ENCODE measurements at places on chromosomes 2 and 18. TPM values are rescaled to one million over a fixed set of nuclear protein-coding genes. Genes with fewer than 3 reads are reported as not detected.

The KLHL14 gene
- total RNA-seq, result not detected

The NEU4 gene
- total RNA-seq, result 41.8 TPM

The YIPF4 gene
- total RNA-seq, result 42.7 TPM

The VSNL1 gene
- total RNA-seq, result 3.8 TPM

The ABCG5 gene
- total RNA-seq, result 46.1 TPM

The TYMS gene
- total RNA-seq, result 2.0 TPM

The AQP12B gene
- total RNA-seq, result not detected

The NT5C1B gene
- not detected for total RNA-seq

The SANBR gene
- total RNA-seq, result 2.0 TPM

DNA sequence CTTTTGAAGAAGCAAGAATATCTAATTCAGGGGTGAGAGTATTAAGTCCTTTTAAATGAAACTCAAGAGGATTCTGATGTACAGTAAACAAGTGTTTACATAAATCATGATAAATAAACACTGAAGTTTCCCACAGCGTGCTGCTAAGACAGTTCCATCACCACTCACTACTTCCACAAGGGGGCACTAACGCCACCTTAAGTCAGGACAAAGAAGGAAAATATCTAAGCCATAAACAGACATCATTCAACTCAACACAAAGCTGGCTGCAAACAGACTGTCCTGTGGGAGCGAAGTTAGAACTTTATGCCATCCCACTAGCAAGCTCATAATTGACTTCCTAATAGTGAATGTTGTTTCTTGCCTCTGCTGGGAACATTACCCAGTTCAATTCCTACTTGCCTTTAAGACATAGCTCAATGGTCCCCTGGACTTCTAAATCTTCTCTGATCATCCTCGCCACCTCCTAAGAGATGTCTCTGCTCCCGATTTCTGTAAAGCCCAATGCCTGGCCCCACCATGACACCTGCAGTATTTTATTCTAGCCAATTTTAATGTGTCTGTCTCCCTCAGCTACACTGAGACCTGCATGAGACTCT is 36.5 kb downstream of the MRPL44 start:
- H3K4me1 ChIP-seq, result no peaks in the 10 kb centered on the region
- H3K27me3 ChIP-seq, result no peaks in the 10 kb centered on the region
- no peak overlapping the region for H3K4me3 ChIP-seq
- no peaks in the 10 kb centered on the region for H3K36me3 ChIP-seq

GRCh38 chr2:72561621-72562318 is 264.1 kb downstream of the EXOC6B start:
- no peaks in the 10 kb centered on the region for H3K27me3 ChIP-seq
- no peak overlapping the region for H3K27ac ChIP-seq
- no peak overlapping the region for H3K4me3 ChIP-seq
- no peaks in the 10 kb centered on the region for H3K4me1 ChIP-seq
- no peaks in the 10 kb centered on the region for H3K36me3 ChIP-seq

DNA sequence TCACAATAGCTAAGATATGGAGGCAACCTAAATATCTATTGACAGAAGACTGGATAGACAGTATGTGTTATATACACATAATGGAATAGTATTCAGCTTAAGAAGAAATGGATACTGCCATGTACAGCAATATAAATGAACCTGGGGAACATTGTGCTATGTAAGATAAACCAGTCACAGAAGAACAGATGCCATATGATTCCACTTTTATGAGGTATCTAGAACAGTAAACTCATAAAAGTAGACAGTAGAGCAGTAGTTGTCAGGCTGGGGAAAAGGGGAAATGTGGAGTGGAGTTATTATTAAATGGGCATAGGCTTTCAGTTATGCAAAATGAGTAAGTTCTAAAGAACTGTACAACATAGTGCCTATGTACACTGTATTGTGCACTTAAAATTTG is 1055.7 kb upstream of the TMEFF2 start:
- H3K36me3 ChIP-seq, result no peaks in the 10 kb centered on the region
- no peak overlapping the region for H3K4me3 ChIP-seq
- DNase-seq, result no peak

- DNase-seq, result no peak
- no peaks in the 10 kb centered on the region for H3K27me3 ChIP-seq
- H3K27ac ChIP-seq, result no peak overlapping the region
- H3K4me3 ChIP-seq, result no peak overlapping the region
These were observed 211.4 kb upstream of the PARD3B start for GRCh38 chr2:204333861-204334260.

DNA sequence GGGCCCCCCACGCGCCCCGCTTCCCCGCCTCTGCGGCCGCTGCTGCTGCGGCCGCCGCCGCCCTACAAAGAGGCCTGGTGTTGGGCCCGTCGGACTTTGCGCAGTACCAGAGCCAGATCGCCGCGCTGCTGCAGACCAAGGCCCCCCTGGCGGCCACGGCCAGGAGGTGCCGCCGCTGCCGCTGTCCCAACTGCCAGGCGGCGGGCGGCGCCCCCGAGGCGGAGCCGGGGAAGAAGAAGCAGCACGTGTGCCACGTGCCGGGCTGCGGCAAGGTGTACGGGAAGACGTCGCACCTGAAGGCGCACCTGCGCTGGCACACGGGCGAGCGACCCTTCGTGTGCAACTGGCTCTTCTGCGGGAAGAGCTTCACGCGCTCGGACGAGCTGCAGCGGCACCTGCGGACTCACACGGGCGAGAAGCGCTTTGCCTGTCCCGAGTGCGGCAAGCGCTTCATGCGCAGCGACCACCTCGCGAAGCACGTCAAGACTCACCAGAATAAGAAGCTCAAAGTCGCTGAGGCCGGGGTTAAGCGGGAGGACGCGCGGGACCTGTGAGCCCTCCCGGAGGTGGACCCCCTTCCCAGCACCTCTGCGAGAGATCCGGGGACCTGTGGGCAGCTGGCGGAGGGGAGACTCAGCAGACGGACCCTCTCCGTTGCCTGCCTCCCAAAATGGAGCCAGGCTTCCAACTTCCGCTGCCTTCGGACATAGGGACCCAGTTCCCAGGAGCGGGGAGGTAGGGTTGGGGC is 1.9 kb downstream of the SP5 start:
- H3K27me3 ChIP-seq, result no peaks in the 10 kb centered on the region
- peak; percentile 37 for DNase-seq
- no peak overlapping the region for H3K4me3 ChIP-seq
- no peak overlapping the region for H3K27ac ChIP-seq
- H3K36me3 ChIP-seq, result no peaks in the 10 kb centered on the region

DNA sequence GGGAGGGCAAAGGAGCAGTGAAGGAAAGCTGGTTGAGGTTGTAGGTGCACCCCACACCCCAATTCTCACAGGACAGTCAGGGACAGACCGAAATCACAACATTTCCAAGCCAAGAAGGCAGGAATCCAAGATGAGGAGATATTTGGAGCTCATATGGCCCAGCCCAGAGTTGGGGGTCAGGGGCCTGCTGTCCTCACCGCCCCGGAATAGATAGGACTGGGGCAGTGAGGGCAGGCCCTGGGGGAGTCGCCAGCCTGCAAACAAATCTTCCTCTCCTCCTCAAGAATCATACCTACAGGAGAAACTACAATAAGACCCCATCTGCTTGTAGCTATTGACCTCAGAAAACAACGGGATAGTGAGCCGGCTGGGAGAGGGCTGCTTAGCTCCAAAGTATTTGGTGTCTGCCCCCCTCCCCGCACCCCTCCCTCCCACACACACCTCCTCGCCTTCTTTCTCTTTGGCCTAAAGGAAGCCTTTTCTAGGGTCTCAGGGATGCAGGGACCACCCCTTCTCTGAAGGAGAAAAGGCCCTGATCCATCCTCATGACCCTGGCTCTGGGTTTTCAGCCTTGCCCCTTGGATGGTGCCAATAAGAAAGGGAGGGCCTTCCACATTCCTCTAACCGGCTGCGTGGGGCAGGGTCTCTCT is 3.8 kb downstream of the EN1 start:
- H3K4me3 ChIP-seq, result no peak overlapping the region
- H3K36me3 ChIP-seq, result no peaks in the 10 kb centered on the region
- DNase-seq, result no peak
- H3K27me3 ChIP-seq, result peaks cover 40% of the 10 kb centered on the region
- no peak overlapping the region for H3K27ac ChIP-seq

DNA sequence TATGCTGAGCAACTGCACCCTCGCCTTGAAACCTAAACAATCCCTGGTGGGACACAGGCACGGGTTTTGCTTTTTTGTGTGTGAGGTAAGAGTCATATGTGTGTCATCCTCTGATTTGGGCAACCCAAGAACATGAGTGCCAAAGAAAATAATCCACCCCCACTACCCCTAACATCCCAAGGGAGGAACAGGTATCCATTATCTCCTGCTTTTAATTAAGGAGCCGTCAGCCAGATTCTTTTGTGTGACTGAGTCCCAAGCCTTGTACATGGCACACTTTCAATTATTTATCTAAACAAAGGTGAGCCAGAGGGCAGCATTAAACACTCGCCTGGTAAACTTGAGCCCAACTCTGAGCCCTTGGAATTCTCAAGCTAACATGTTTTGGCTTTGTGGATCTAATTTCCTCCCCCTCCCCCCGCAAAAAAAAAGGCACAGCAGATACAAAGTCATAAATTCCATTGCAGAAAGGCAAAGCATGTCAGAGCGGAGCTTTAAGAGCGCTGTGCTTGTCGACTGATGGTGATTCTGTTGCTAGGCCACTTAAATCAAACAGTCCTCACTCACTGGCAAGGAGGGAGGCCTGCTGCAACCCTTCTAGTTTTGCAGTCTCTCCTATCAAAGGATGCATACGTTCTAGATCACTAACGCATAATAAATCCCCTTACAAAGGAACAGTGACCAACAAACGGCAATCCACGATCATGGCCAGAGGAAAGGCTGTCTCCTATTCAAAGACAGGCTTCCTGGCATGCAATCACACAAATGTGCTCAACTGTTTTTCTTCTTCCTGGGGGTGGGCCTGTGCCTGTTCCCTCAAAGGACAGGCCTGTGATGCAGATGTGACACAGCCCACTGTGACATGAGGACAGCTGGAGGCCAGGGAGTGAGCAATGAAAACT is 143.5 kb upstream of the LMAN1 start:
- no peaks in the 10 kb centered on the region for H3K27me3 ChIP-seq
- no peak overlapping the region for H3K4me3 ChIP-seq
- H3K36me3 ChIP-seq, result no peaks in the 10 kb centered on the region
- H3K4me1 ChIP-seq, result no peaks in the 10 kb centered on the region
- DNase-seq, result no peak

DNA sequence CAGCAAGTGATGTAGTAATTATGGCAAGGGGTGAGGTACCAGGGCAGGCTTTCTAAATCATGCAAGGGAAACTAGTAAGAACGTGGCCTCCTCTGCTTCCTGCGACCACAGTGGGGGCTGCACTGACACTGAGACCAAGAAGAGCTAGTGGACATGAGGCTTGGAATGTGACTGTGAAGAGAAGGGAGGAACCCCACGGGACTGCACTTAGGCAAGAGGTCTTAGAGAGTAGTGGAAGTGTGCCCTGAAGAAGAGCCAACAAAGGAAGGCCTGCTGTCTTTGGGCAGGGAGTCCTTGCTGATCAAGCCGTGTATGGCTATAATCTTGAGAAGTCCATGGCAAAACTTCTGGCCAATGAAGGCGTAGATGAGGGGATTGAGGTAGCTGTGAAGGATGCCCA is 8.9 kb upstream of the RUFY4 start:
- H3K4me3 ChIP-seq, result no peak overlapping the region
- H3K4me1 ChIP-seq, result no peaks in the 10 kb centered on the region
- H3K27ac ChIP-seq, result no peak overlapping the region
- no peaks in the 10 kb centered on the region for H3K36me3 ChIP-seq
- no peaks in the 10 kb centered on the region for H3K27me3 ChIP-seq

GRCh38 chr2:41377837-41378236 is 670.0 kb upstream of the PKDCC start:
- DNase-seq, result no peak
- H3K36me3 ChIP-seq, result no peaks in the 10 kb centered on the region
- H3K27ac ChIP-seq, result no peak overlapping the region
- no peaks in the 10 kb centered on the region for H3K27me3 ChIP-seq
- no peaks in the 10 kb centered on the region for H3K4me1 ChIP-seq
- no peak overlapping the region for H3K4me3 ChIP-seq

DNA sequence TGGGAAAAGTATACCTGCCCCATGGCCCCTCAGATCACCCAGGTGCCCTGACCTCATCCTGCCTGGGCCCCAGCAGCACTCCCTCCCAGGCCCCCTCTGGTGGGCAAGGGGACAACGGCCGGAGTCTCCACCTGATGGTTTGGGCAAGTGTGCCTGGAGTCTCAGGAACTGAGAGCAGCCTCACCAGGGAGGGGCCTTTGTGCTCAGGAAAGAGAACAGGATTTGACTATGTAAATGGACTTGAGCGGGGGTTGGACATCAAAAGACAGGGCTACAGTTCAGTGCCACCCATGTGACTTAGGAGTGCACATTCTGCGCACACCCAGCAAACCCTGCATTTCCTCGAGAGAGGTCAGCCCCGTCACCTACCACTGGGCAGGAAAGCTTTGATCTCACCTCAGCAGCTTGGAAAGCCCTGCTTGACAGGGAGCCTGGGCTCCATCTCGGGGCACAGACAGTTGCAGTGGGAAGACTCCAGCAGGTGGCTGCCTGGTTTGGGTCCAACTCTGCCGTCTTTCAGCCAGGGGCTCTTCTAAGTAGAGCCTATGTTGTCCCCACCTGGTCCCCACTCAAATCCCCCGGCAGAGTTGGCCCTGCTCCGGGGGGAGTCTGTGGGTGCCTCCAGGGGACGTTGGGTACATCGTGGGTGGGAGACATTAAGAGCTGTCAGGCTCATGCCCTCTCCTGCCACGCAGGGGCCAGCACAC is 3.3 kb downstream of the INPP5D start:
- DNase-seq, result peak; percentile 52
- H3K27me3 ChIP-seq, result no peaks in the 10 kb centered on the region
- H3K36me3 ChIP-seq, result no peaks in the 10 kb centered on the region

GRCh38 chr2:46988733-46989481 is 73.3 kb upstream of the MCFD2 start:
- H3K27ac ChIP-seq, result no peak overlapping the region
- no peaks in the 10 kb centered on the region for H3K27me3 ChIP-seq
- H3K4me3 ChIP-seq, result no peak overlapping the region
- no peak for DNase-seq
- H3K36me3 ChIP-seq, result no peaks in the 10 kb centered on the region
- peaks cover 9% of the 10 kb centered on the region for H3K4me1 ChIP-seq

All from right lobe of liver (tissue), 6 donors.